ENCODE measurements at places on chromosomes 2 and 18. TPM values are rescaled to one million over a fixed set of nuclear protein-coding genes. Genes with fewer than 3 reads are reported as not detected.
A peak's percentile ranks its signal among the peaks of the same experiment; 100 is the strongest.

The LBX2 gene
- 7.7 TPM for total RNA-seq

The NTSR2 gene
- not detected for total RNA-seq

The ALMS1 gene
- total RNA-seq = 6.0 TPM

The CRYBA2 gene
- total RNA-seq = not detected

The UGT1A5 gene
- total RNA-seq = 4.6 TPM

The MAPK4 gene
- total RNA-seq = 0.25 TPM

The GREB1 gene
- total RNA-seq = 22.4 TPM

- DNase-seq = no peak
Observed at GRCh38 chr18:35478520-35479435, 19.0 kb downstream of the INO80C start.

DNA sequence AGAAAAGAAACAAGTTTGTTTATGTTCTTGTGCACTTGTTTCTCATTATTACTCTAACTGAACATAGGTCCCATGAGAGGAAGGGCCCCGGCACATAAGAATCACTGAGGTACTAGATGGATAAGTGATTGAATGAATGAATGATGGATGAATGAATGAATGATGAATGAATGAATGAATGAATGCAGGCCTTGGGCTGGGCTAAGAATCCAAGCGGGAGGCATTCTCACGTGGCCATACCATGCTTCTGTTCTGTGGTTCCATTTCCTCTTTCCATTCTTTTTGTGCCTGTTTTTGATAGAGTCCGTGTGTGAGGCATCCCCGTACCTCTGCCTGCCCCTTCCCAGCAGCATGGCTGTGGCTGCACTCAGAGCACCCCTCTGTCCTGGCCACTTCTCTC, 94.8 kb downstream of the SH3BP4 start:
- no peak for DNase-seq

- DNase-seq = no peak
Observed at GRCh38 chr2:216607277-216607560, 26.0 kb upstream of the IGFBP2 start.

DNA sequence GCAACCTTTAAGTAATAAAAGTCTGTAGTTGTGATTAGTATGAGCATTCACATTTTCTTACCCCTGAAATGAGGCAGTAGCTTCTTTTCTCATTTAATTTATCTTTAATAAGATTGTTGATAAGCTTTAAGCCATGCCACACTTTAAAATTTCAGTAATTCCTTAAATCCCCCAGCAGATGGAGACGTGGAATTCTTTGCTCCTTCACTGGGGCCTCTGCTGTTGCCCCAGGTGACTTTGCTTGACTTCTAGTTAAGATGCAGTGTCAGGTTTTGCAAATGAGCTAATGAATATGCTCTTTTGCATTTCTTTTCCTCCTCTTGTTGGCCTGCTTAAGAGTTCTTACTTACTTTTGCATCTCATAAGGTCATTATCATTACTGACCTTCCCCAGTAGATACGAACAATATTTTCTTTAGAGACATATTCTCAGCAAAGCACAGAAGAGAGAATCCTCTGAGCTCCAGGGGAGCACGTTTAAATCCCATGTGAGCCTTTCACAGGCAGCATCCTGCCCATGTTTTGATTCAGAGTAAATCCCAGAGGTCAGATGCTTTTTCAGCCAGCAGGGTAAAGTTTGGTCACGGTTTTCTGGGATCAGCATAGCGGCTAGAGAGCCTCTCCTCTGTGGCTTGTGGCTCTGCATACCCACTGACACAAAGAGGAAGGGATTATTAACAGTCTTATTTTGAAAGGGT, 222.9 kb downstream of the PTPRM start:
- no peak for DNase-seq

DNA sequence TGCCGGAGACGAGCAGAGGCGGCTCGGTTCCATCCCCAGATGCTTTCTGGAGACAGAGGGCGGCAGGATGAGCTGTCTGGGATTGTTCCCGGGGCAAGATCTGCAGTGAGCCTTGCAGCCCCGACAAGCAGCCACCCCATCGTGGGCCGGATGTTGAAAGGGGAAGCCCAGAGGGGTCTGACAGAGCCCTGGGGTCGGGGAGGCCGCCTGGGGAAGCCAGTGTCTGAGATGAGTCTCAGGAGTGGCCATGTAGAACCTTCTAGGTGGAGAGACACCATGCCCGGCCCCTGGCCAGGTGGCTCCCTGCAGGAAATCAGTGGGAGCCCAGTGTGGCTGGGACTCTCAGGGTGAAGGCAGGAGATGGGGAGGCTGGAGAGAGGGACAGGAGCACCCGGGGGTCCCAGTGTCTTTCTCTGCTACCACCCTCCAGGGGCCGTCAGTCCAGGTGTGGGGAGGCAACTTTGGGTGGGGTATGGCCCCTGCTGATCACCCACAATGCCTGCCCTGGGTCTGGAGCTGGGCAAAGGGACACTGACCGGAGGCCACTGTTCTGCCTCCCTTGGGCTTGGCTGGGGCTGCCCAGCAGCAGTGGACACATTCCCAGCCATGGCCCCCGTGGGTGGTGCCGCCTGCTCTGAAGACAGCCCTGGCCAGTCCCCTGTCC, 128.3 kb upstream of the HS6ST1 start:
- peak; percentile 41 for DNase-seq

- DNase-seq = no peak
Observed at GRCh38 chr2:231524477-231525247, 5.6 kb downstream of the NMUR1 start.

DNA sequence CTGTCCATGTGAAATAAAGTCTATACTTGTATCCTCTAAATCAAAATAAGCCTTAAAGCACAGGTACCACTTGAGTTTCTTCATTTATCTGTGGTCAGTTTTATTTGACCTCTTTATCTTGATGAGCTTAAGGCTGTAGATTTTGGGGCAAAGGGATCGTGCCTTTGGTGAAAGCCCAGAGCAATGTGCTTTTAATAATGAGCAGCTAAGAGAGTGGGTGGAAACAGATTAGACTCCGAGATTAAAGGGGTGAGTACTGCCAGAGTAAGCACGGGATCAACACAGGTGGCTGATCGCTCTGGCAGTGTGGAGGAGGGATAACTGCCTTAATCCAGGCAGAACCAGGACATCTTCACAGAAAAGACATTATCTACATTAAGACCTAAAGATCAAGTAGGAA, 280.4 kb downstream of the TDRD15 start:
- no peak for DNase-seq

DNA sequence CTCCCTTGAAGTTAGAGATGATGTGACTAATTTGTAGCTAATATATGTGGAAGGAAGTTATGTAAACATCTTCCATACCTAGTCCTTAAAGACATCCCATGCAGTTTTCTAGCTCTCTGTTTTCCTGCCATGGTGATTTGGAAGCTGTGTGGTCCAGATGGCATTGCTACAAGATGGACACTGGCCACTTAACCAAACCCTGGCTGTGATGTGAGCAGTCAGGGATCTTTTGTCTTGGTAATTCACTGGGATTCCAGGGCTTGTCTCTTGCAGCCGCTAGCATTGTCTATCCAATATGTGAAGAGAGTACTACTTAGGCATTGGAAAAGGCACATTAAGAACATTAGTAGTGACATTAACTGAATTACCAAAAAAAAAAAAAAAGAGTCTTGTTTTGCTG, 139.9 kb upstream of the DOCK10 start:
- no peak for DNase-seq

DNA sequence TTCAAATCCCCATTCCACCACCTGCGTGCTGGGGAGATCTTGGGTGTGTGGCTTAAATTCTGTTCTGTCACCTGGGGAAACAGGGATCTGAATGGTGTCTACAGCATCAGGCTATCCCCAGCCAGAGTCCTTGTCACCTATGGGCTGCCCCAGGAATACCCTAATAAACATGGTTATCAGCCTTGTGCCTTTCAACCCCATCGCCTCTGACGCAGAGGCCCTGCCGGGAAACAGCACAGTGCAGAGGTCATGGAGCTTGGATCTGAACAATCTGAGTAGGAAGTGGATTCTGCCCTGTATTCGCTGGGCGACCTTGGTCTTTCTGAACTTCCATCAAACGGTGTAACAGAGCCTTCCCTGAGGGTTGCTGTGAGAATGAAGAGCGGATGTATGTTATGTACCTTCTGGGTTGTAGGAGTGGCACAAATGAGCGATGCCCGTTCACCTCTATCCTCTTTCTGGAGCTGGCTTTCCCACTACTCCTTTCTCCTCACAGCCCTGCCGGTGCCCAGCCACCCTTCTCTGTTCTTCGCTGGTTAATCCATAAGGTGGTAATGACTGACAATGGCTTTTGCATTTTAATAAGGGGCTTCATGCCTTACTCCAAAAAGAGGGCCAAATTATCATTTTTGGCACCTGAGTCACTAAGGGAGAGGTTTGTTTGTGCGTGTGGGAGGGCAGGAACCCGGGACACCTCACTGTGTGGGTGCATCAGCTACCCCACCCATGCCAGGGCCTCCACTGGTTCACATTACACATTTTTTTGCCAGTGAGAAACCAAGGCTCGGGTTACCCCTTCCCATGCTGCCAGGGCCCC, 256.5 kb downstream of the MYCN start:
- no peak for DNase-seq

DNA sequence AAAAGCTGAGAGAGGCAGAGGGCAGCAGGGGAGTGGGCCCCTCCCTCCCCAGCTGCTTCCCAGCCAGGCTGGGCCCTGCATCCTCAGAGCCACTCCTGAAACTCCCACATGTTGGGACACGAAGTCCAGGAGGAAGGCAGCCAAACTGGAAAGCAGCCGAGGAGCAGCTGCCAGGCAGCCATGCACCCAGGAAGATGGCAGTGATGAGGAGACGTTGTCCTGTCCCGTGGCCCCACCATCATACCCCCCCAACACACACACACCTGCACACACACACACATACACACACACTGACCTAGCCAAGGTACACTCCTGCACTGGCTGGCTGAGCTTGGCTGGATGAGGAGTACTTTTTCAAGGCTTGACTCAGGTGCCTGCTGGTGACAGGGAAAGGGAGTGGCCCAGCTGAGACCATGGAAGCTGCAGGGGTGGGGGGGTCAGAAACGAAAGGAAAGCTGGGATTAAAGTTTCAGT, 106.0 kb downstream of the CYP26B1 start:
- DNase-seq = no peak

- no peak for DNase-seq
Observed at GRCh38 chr2:31226266-31226665, 7.7 kb upstream of the EHD3 start.

- peak; percentile 38 for DNase-seq
Observed at GRCh38 chr2:43831543-43832294, 6.9 kb downstream of the ABCG5 start.

All from left lobe of liver (tissue), 2 donors.